Ammon's horn (tissue), 1 donor: ENCODE measurements at places on chromosomes 2 and 18.

DNA sequence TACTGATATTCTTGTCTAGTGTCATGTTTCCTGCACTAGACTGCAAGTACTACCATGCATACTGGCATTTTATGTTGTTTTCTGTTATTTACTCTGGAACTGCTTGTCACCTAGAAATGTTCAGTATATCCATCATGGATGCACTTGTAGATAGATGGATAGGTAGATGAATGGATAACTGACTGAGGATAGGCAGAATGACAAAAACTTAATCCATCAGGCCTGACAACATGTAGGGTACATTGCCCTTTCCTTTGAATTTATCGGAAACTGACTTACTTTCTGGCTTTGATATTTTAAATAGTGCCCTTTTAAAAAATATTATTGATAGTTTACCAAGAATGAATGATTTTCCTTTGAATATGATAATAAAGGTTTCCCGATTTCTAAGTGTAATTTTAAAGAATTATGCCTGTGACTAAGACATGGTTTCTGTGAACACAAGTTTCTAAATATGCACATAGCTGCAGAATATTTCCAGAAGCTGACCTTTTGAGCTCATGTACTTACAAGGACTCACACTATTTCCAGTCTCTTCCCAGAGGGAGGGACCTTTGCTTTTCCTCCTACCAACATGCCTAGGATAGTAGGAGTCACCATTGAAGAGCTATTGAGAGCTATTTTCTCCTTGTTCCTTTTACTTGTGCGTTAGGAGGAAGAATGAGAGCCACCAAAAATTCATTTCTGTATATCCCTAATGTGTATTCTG, 81.3 kb downstream of the ANKRD12 start:
- DNase-seq: no peak

DNA sequence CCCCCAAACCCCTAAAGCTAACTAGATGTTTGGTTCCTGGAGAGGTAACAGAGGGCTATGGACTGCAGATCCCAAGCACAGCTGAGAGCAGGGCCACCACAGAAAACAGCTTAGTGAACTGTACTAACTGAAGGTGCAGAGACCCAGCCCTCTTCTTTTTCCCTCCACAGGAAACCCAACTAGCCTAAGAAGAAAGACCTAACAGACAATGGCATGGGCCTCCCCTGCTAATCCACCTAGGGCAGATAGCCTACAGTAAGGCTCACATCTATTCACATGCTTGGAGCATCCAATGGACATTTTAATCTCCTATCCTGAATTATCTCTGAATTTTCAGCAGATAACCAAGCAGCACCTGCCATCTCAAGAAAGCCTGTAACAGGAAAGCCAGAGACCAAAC, 8.8 kb upstream of the FECH start:
- no peak for DNase-seq

- no peak for DNase-seq
Observed at GRCh38 chr2:175008801-175009495, 3.8 kb upstream of the CHN1 start.

DNA sequence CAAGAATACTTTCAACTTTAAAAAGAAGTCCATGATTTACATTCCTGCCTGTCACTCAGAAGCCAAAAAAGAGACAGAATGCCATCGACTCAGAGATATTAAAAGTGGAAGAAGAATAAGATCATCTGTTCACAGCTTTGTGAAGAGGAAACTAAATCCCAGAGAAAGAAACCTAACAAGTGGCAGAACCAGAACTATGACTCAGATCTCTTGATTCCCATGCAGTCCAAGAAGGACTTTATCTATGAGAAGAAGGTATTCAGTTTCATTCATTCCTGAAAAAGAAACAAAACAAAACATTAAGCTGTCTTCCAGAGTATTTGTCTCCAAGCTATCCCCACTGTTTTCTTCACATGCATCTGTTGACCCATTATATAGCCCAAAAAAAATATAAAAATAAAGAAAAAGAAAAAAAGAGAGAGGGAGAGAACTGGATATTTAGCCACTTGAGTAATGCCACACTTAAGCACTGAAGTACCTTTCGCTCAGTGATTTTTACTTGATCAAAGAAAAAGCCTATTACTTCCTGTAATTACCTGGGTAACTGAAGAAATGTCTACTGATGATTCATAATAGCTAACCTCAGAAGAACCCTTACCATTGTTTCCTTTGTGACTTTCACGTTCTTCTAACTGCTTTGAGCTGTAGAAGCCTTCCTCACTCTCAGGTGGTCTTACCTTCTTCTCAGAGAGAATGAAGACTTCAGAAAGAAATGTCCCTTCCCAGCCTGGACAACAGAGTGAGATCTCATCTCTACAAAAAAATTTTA, 17.7 kb upstream of the AKAIN1 start:
- no peak for DNase-seq

GRCh38 chr2:143422681-143423080, 293.5 kb downstream of the ARHGAP15 start:
- peak; percentile 17 for DNase-seq
